Germinal center (tissue), 1 donor: ENCODE measurements at places on chromosomes 13 and 19.

DNA sequence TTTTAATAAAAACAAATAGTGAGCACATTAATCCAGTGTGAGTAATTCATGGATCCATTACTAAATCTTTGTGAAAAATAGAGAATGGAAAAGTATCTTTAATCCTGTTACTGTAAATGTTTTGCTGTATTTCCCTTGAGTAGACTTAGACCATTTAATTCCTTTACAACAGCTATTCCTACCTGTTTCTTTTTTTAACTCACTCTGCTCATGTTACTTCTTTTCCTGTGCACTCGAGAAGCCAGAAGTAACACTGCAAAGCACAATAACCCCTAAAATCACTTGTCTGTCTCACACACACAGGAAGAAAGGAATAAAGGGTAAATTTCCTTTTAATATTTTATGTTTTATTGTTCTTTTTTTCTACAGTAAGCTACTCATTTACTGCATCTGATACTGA lies 244.3 kb downstream of the SHISA2 start:
- DNase-seq = no peak

DNA sequence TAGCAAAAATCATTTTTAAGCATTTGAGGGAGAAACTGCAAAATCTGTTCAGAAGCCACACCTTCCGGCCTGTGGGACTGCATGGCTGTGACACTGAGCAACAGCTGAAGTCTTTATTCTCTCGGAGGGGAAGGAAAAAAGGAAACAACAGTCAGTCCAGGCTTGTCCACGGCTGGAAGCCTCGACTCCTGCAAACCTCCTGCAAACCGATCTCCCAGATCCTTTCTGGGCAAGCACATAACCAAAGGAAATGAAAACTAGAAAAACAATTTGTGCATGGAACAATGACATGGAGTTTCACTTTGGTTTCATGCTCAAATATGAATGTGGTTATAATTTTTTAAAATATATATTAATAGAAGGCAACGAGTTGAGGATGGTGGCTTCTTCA lies 1.0 kb downstream of the COL4A1 start:
- DNase-seq = no peak

DNA sequence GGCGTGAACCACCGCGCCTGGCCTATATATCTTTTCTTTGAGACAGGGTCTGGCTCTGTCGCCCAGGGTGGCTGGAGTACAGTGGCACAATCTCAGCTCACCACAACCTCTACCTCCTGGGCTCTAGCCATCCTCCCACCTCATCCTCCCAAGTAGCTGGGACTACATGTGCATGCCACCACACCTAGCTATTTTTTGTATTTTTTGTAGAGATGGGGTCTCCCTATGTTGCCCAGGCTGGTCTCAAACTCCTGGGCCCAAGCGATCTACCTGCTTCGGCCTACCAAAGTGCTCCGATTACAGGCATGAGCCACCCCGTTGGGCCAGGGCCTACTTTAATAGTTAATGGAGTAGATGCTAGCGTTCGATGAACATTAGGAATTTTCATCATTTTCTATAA lies 3.4 kb downstream of the TNPO2 start:
- no peak for DNase-seq

- no peak for DNase-seq
These were observed 222.3 kb downstream of the TEX29 start for GRCh38 chr13:111542530-111543341.

DNA sequence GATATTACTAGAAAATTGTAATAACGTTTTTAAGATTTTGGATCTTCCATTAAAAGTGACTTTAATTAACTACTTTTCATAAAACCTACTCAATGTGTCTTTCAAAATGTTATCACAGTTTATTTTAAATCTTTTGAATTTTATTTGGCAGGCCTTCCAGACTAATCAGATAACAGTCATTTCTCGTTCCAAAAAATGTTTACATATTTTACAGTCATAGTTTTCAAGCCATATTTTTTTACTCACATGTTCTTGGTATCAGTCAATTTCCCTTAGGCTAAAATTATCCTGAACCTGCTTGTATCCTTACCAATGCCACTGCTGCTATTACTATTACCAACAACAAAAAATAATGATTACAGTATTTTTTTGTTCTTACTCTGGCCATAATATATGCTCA lies 1783.5 kb downstream of the SLITRK5 start:
- DNase-seq = no peak

GRCh38 chr19:6196361-6196760 lies 60.9 kb downstream of the ACSBG2 start:
- DNase-seq = no peak
